ENCODE measurements at places on chromosomes 2 and 18. TPM values are rescaled to one million over a fixed set of nuclear protein-coding genes. Genes with fewer than 3 reads are reported as not detected.

GRCh38 chr18:48023334-48024008 lies 93.0 kb upstream of the SMAD2 start:
- no peak for DNase-seq

- DNase-seq, result no peak
Observed at GRCh38 chr2:60045456-60045855, 508.0 kb downstream of the BCL11A start.

- no peak for DNase-seq
Observed at GRCh38 chr2:66821168-66821567, 386.2 kb downstream of the MEIS1 start.

- no peak for DNase-seq
Observed at GRCh38 chr2:101380376-101380775, 6.9 kb downstream of the CREG2 start.

DNA sequence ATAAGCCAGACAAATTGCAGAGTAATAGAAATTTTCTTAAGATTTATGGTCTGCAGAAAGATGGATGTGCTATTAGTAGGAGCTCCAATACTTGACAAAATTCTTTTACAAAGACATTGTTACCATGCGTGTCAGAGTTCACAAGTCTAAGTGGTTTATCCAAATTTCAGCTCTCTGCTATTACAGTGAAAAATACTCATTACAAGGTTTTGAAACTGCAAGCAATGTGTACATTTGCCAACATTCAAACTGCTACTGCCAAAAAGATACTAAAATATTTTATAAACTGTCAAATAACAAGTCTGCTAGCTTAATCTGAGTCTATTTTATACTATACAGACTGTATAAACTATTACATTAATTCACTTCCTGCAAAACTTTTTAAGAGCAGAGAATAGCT lies 1341.5 kb upstream of the ACVR2A start:
- DNase-seq, result no peak

- DNase-seq, result no peak
Observed at GRCh38 chr2:12726271-12726670, 9.5 kb downstream of the TRIB2 start.

DNA sequence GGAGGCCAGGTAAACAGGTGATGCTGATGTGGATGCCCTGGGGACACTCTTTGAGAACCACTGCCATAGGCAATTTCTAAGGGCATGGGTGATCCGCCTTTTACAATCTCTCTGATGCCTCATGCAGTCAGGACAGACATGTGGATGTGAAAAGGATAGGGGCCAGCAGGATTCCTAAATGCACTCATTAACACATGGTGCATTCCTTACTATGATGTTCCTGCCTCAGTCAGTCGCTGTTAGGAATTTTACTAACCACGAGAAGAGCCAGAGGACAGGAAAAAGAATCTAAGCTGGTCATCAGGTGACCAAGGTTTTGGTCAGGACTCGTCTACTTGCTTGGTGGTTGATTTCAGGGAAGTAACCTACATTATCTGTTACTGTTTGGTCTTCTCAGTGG lies 191.0 kb downstream of the ARL4C start:
- no peak for DNase-seq

Gene IL37
- not detected for total RNA-seq

Gene HOXD12
- not detected for total RNA-seq

Data from GM12878 (cell line).